ENCODE measurements at places on chromosomes 6 and 20.

DNA sequence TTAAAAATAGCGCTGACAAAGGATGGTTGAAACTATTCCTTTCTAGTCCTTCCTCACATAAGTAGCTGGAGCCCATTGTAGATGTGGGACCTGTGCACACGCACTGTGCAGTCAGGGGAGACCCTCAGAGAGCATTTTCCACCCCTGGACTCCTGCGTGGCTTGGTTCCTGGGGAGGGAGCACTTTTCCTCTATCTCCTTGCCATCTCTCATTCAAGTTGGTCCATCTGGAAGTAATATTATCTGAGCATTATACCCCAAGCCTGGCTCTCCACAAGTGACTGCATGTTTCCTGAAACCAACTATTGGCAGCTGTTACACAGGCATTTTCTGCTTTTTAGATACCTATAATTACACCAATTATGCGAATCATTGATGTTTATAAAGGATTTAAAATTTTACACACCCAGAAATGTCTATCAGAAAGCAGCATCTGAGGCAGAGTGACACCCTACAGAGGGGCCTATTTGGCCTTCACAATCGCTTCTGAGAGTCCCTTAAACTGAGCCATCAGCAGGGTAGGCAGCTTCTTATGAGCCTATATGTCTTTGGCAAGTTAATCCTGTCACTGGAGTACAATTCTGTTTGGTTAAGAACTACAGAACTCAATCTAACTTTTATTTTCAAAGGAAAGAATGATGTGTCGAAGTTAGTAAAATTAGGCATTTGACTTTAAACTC lies 18.7 kb downstream of the SOX4 start:
- no peak for DNase-seq

DNA sequence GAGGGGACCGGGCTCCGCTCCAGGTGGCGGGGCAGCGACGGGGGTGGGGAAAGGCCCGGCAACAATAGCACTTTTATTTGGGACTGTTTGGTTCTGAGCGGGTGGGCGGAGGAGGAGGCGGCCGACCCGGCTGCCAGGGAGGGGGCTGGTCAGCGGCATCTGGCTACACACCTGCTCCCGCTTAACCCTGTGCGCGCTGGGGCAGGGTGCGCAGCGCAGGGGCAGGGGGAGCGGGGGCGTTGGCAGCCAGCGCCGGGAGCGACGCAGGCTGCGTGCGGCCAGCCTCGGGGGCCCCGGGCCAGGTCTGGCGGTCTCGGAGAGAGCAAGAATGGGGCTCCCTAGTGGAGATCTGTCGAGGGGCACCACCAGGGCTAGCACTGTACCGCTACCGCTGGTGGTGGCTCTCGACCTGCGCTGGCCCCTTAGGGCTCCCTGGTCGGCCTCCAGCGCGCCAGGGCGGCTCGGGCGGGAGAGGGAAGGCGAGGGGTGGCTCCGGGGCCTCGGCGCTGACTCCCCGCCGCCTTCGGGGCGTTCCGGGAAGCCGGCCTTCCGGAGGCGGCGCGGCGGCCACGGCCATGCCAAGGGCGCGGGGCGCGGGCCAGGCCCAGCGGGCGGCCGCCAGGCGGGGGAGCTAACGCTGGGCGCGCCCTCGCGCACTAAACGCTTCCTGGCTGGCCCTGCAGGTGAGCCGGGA lies 92.4 kb downstream of the NCR2 start:
- DNase-seq = peak; percentile 29

- DNase-seq = no peak
Measured at GRCh38 chr6:26170181-26170580, 83.0 kb downstream of the HFE start.

- DNase-seq = no peak
Measured at GRCh38 chr6:145627451-145627850, 107.9 kb downstream of the EPM2A start.

DNA sequence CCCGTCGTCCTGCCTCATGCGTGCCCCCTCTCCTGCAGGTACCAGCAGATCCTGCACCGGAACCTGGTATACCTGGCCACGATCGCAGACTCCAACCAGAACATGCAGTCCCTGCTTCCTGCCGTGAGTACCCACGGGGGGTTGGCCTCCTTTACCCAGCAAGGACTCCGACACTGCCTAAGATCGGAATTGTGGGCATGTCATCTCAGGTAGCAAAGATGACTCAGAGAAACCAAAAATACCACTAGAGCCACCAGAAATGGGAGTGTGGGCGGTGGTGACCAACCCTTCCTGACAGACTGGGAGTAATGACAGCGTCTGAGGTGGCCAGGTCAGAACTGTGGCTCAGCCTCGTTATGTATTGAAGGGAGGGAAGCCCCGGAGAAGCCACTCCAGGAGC lies 16.3 kb downstream of the SS18L1 start:
- peak; percentile 76 for DNase-seq

GRCh38 chr6:153123801-153124200 lies 7.3 kb downstream of the RGS17 start:
- no peak for DNase-seq

DNA sequence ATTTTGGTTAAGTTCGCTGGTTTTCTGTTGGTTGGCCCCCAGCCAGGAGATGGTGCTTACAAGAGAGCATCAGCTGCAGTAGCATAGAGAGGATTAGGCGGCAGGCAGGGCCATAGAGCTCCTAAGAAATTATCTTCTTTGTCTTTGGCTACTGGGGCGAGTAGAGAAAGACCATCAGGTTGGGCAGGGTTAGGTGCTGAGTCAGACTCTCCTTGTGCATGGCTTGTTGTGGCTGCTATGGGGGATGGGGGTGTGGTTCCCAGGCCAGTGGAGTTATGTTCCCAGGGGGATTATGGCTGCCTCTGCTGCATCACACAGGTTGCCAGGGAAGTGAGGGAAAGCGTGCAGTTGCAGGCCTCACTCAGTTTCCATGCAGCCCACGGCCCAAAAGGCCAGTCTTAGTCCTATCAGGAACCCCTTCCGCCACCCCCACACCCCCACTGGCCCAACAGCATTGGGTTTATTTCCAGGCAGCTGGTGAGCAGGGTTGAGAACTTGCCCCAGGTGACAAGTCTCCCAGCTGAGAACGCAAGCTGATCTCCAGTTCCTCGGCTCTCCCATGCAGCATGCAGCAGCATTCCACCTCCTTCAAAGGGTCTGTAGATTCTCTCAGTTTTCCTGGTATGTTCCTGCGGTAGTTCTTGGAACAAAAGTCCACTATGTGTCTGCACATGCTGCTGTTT lies 243.7 kb downstream of the UTRN start:
- DNase-seq = no peak

GRCh38 chr6:89023591-89024441 lies 56.7 kb upstream of the PNRC1 start:
- no peak for DNase-seq

DNA sequence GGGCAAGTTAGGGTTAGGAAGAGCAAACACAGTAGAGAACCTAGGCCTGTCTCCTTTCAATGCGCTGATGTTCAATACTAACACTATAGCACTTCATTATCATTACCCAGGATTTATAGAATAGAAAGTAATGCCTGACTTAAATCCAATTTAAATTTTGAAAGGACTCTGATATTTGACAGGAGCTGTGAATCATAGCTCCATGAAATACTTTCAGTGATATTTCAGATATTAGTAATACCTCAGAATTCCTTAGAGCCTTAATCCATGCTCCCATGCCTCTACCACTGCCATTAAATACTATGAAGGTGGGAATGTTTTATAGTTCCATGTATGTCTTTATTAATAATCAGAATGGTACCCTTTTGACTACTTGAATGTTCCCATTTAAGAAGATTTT lies 530.2 kb downstream of the BCKDHB start:
- no peak for DNase-seq

DNA sequence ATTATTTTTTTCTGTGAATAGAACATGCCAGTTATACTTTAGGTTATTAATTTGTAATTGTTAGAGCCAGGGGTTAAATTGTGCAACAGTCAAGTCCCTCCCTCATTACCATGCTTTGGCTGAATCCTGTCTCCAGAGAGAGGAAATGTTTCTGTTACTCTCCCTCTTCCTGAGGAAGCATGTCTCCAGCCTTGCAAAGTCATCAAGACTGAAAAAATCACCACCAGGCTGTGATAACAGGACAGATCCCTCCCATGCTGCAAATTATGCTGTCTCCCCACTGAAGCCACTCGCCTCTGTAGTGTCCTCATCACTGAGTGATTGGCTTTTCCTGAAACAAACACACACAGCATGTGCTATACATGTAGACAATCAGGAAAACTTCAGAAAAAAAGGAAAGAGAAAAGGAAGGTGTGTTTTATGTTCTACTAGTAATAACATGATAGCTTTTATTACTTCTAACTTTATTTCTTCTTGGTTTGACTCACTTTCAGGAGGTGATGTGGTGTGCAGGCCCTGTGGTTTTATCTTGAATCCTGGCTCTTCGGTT lies 290.0 kb upstream of the JAG1 start:
- DNase-seq = no peak

DNA sequence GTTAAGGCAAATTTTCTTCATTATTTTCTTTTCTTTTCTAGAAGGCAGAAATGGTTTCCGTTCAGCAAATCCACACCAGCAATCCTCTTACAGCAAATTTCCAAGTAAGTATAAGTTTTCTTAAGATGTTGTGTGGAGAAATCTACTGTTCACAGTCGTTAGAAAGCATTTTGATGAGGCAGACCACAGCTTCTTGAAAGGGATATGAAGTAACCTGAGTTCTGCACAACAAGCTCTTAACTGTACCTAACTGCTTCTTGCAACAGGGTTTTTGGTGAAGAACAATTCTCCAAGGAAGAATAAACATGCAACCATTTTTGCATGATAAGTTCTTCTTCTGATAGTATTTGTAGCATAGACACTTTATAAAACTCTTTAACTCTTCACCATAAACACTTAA lies 45.3 kb upstream of the STXBP5 start:
- no peak for DNase-seq

- DNase-seq = no peak
Measured at GRCh38 chr6:17758119-17758518, 51.4 kb upstream of the NUP153 start.

GRCh38 chr20:57040466-57040865 lies 226.0 kb downstream of the BMP7 start:
- DNase-seq = no peak

GRCh38 chr20:57392512-57393271 lies 1.5 kb downstream of the RBM38 start:
- peak; percentile 72 for DNase-seq

DNA sequence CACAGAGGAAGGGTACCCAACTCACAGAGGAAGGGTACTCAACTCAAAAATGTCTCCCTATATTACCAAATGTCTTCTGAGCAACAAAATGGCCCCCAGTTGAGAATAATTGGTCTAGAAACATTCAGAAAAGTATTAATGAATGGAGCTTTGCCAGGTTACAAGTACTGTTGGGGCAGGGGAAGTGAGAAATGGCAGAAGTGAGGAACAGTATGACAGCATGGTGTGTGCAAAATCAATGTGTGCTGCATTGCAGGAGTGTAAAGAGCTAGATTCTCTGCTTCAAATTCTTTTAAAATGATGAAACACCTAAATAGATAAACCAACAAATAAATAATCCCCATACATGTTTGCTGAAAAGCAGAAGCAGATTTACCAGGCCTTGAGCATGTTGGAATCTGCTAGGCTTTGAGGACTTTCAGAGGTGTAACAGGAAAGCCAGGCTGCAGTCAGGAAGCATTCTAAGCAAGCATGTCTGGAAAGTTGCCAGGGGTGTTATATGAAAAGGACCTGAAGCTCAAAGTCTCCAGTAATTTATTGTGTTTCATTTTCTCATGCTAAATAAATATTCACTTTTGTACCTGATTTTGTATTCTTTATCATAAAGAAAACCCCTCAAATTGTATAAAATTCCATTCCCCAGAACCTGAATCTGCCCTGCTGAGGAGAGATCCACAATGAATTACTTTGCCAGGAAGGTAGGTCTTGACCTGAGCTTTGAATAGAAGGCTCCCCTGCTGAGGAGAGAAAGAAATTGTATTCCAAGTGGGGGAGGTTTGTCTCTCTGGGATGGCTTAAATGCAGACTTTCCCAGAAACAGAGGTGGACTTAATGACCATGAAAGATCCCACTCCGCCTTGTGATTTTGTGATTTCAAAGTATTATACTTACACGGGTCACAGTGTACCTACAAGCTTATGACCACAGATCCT lies 265.0 kb upstream of the MARCKS start:
- DNase-seq = no peak

GRCh38 chr6:69802995-69803394 lies 6.2 kb upstream of the LMBRD1 start:
- DNase-seq = no peak

GRCh38 chr20:5136096-5136495 lies 9.3 kb downstream of the CDS2 start:
- no peak for DNase-seq

DNA sequence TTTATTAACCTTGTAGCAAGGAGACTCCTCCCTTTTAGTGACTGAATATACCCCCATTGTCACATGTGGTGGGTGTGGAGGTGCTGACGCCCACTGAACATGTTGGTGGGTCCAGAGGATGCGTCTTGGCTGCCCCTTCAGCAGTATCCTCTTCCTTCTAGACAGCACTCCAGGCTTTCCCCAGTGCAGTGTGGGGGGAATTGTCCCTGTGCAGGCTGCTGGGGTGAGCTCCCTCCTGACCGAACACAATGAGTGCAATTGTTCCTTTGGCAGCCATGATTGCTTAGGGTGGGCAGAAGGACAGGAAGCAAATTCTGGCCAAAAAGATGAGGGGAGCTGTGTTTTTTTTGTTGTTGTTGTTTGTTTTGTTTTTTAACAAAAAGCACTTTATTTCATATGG lies 209.3 kb upstream of the PDE10A start:
- DNase-seq = no peak
